ENCODE measurements at places on chromosomes 3 and 15. TPM values are rescaled to one million over a fixed set of nuclear protein-coding genes. Genes with fewer than 3 reads are reported as not detected.
A peak's percentile ranks its signal among the peaks of the same experiment; 100 is the strongest.

GRCh38 chr3:128112357-128112968 is 11.1 kb downstream of the RUVBL1 start:
- H3K4me1 ChIP-seq, result peaks cover 35% of the 10 kb centered on the region
- peak overlapping the region; percentile 96 for H3K27ac ChIP-seq
- H3K36me3 ChIP-seq, result peaks cover 14% of the 10 kb centered on the region
- no peaks in the 10 kb centered on the region for H3K27me3 ChIP-seq

DNA sequence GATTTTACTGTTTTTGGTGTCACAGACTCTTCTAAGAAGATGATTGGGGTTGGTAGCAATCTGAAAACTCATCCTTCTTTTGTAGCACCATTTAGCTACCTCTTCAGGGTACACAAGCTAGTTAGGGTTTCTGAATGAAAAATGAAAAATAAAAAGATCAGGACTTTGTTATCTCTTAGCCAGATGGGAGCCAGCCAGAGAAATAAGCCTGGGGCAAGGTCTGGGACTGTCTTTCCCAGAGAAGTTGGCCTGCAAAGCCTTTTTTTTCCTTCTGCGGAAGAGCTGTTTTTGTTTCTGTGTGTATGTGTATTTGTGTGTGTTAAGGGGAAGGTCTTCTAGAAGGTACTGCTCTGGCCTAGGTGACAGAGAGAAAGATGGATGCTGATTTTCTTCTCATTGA is 150.7 kb upstream of the AGTR1 start:
- no peaks in the 10 kb centered on the region for H3K4me1 ChIP-seq
- H3K27me3 ChIP-seq, result peaks cover 3% of the 10 kb centered on the region
- no peak for DNase-seq

DNA sequence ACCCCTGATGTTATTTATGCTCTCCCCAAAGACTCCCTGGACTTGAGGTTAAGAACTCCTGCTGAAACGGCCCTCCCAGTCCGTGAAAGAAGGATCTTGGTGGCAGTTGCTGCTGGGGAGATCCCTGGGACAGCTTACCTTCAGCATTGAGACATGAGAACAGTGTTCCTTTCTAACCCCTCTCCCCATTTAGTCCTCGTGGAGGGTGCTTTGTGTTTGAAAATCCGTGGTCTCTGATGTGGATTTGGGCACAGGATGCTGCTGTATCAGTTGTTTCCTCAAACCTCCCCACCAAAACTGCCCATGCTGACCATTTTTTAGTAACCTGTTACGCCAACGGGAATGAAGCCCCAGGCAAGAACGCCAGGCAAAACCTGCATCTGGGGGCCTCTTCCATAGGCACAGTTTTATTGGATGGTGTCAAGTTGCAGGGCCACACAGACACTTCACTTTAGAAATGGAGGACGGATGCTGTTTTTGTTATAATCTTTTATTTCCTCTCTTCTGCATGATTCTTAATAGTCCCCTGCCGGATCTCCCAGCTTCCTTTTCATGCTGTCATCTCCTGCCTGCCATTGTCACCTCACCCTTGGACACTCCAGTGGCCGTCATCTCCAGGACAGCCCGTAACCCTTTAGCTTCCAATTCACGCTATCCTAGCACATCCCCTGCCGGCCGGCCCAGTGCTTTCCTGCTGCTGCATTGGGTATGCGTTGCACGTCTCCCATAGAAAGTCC is 31.7 kb upstream of the CEMIP start:
- peaks cover under 1% of the 10 kb centered on the region for H3K4me1 ChIP-seq
- no peak overlapping the region for H3K4me3 ChIP-seq
- H3K27ac ChIP-seq, result no peak overlapping the region
- peaks cover 3% of the 10 kb centered on the region for H3K36me3 ChIP-seq

- DNase-seq, result no peak
- peaks cover 4% of the 10 kb centered on the region for H3K36me3 ChIP-seq
- peaks cover 2% of the 10 kb centered on the region for H3K27me3 ChIP-seq
Observed at GRCh38 chr15:77500989-77501388, 80.3 kb downstream of the HMG20A start.

- H3K4me3 ChIP-seq, result no peak overlapping the region
- no peak for DNase-seq
- no peak overlapping the region for H3K27ac ChIP-seq
Observed at GRCh38 chr3:184874709-184875644, 63.0 kb downstream of the VPS8 start.

GRCh38 chr3:41190509-41191284 is 8.6 kb upstream of the CTNNB1 start:
- H3K4me1 ChIP-seq, result no peaks in the 10 kb centered on the region
- no peaks in the 10 kb centered on the region for H3K36me3 ChIP-seq
- H3K27ac ChIP-seq, result no peak overlapping the region
- no peaks in the 10 kb centered on the region for H3K27me3 ChIP-seq

DNA sequence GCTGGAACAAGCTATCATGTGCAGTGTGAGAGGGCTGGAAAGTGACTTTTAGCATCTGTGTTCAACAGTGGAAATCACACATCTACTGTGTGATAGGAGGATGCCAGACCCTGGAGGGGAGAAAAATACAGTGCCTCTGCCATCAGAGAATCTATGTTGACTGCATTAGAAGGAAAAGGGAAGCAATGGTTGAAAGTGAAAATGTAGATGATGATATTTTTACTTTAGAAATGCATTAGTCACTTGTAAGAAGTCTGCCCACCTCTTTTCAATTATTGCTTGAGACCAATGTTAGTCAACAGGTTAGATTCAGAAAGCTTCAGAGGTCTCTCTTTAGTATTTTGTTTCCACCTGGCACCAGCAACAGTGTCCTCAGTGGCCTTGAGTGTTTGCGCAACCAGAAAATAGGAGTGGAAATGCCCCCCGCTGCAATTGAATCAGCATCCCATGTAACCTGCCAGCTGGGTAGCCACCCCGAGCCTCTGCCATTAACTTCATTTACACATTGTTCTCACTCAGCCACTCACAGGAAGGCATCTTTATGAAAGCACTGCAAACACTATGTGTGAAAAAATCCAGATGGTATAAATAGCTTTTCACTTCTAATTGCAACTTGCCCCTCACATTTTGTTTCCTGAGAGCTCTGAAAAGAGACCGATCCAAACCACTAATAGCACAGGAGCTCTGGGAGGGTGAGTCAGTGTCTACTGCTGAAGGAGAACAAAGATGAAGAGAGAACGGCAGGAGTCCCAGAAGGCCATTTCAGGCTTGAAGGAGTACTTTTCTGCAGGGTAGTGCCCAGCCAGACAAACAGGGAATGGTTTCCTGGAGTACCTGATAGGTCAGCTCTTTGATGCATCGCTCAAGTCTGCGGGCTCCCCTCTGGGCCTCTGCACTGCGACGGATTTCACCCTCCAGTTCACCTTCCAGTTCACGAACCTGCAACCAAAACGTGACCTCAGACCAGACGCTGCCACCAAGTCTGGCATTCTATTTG is 92.1 kb downstream of the HHLA2 start:
- no peaks in the 10 kb centered on the region for H3K36me3 ChIP-seq
- peak overlapping the region; percentile 1 for H3K27ac ChIP-seq
- DNase-seq, result no peak

GRCh38 chr3:17302774-17303173 is 418.0 kb downstream of the PLCL2 start:
- peaks cover 9% of the 10 kb centered on the region for H3K4me1 ChIP-seq
- no peak overlapping the region for H3K4me3 ChIP-seq
- peaks cover 2% of the 10 kb centered on the region for H3K36me3 ChIP-seq

DNA sequence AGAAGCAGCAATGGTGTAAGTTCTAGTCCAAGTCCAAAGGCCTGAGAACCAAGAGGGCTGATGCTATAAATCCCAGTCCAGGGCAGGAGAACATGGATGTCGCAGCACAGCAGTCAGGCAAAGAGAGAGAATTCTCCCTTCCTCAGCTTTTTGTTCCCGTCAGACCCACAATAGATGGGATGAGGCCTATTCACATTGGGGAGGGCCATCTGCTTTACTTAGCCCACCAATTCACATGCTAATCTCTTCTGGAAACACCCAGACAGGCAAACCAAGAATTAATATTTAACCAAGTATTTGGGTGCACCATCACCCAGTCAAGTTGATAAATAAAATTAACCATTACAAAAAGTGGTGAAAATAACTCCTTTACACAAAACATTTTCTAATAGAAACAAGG is 511.7 kb upstream of the UBE2E2 start:
- no peaks in the 10 kb centered on the region for H3K36me3 ChIP-seq
- H3K4me1 ChIP-seq, result no peaks in the 10 kb centered on the region
- DNase-seq, result no peak
- H3K27ac ChIP-seq, result no peak overlapping the region
- H3K27me3 ChIP-seq, result peaks cover 2% of the 10 kb centered on the region
- H3K4me3 ChIP-seq, result no peak overlapping the region

DNA sequence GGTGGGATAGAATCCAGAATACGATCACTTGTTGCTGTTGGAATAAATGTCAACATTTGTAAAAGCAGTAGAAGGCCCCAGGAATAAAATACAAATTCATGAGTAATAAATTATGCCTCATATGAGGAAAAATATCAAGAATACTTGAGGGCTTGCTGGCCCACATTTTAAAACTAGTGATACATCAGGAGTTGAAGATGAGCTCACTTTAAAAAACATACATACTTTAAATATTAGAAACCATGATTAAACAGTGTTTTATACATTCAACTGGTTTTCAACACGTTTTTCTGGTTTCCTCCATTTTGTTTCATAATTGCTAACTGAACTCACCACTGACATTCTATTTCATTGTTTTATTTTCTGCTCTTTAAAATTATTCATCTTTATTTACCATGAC is 141.4 kb downstream of the TFG start:
- H3K27ac ChIP-seq, result no peak overlapping the region
- H3K4me3 ChIP-seq, result no peak overlapping the region
- no peak for DNase-seq
- H3K27me3 ChIP-seq, result no peaks in the 10 kb centered on the region
- H3K4me1 ChIP-seq, result no peaks in the 10 kb centered on the region

DNA sequence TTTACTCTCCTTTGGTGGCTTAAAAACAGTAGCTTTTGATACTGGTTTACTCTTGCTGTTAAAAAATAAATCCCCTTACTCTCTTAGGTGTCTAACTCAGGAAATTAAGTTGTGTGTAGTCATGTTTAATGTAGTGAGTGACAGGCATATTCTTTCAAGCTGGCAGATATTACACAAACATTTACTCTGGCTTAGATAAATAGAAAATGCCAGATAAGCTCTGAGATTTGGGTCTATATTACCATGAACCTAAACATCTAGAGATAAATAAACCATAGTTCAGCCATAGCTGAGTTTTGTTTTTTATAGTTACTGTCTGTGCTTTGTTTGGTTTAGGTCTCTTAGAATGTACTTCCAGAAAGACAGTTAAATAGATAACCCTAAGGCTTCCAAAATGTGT is 2.4 kb downstream of the SEMA6D start:
- H3K4me3 ChIP-seq, result no peak overlapping the region
- no peak for DNase-seq
- H3K36me3 ChIP-seq, result peaks cover 4% of the 10 kb centered on the region
- no peak overlapping the region for H3K27ac ChIP-seq
- H3K27me3 ChIP-seq, result peaks cover 25% of the 10 kb centered on the region

DNA sequence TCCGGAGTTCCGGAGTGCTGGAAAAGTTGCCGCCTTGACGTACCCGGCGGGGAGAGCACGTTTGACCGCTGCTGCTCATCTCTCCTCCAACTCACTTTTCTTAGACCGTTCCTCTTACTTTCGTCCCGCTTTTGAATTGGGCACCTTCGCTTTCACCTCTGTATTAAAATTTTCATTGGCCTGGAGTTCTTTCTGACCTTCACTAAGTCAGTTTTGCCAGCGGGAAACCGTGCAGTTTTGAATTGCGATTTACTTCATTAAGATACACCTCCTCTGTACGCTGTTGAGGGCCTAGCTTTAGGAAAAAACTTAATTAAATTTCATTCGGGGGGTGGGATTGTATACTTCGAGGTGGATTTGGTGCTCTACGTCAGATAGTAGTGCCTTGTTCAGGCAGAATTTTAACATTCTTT is 1.3 kb downstream of the GMPS start:
- peaks cover 26% of the 10 kb centered on the region for H3K4me1 ChIP-seq
- no peak for DNase-seq
- H3K36me3 ChIP-seq, result no peaks in the 10 kb centered on the region
- H3K27me3 ChIP-seq, result peaks cover 9% of the 10 kb centered on the region

The ADAMTS17 gene
- 0.27 TPM for polyA plus RNA-seq

The BTLA gene
- polyA plus RNA-seq, result 1.1 TPM

The TERC gene
- not detected for polyA plus RNA-seq

The ARNT2 gene
- polyA plus RNA-seq, result not detected

The GTF2E1 gene
- polyA plus RNA-seq, result 11.0 TPM

The GOLGA6B gene
- not detected for polyA plus RNA-seq
